ENCODE measurements at places on chromosomes 13 and 19.

DNA sequence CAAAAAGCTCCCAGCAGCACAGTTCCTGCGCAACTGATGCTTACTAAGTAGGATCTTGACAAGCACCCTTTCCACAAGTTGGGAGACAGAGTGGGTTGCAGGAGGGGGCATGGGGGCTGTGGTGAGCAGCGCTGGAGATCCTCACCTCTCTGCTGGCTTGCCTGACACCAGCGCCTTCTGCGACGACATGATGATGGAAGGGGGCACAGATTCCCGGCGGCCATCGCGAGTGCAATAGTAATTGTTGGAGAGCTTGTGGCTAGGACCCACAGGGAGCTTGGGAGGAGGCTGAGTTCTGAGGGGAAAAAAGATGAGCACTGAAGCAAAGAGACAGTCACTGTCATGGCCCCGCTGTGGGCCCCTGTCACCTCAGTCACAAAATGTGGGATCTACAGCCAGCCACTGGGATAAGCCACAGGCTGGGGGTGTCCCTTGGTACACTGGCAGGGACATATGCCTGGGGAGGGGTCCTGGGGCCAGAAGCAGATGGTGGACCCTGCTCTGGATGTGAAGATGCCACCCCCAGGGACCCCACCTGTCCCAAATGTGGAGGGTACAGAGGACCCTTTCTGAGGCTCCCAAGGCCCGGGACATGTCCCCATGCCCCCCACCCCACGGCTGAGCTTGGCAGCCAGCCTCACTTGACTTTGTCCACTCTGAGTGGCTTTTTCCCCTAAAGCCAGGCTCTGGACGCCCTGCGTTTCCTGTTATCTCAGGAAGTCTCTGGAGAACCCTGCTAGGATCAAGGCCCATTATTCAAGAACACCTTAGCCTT, 4.6 kb downstream of the NDUFA7 start:
- no peak for DNase-seq

DNA sequence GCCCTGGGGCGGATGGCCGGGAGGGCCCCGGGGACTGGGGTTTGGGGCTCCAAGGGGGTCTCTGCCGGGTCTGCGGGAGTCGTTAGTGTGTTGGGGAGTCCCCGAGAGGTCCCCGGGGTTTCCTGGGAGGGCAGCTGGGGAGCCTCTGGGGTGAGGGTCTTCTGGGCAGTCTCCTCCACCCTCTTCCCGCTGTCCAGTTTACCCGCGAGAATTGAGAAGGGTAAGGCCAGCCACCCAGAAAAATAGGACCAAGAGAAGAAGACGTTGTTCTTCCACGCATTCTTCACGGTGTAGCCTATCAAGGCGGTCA, 1.0 kb upstream of the ETFB start:
- no peak for DNase-seq

GRCh38 chr13:23778879-23779278, 110.3 kb downstream of the MIPEP start:
- DNase-seq, result no peak

DNA sequence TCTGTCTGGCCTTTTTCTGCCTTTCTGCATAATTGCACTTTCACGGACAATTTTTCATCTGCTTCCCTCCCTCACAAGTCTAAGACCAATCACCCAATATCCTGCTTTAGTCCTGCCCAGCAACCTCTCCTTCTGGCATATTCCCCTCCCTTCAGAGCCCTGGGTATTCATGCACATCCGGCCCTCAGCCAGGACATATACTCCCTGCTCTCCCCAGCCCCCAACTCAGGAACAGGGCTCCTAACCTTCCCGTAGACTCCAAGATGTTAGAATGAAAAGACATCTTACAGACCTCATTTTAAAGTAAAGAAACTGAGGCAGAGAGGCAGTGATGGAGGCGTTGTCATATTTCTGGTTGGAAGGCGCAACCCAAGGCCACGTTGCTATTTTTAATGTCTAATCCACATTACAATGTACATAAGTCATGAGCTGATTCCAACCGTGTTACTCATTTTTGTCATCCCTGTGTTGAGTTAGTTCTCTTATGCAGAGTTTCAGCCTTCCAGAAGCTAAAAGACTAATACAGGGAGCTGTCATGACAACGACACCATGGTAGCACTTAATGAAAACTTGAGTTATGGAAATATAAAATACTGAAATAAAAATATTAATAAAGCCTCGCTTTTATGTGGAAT, 209.2 kb downstream of the TSHZ3 start:
- no peak for DNase-seq

DNA sequence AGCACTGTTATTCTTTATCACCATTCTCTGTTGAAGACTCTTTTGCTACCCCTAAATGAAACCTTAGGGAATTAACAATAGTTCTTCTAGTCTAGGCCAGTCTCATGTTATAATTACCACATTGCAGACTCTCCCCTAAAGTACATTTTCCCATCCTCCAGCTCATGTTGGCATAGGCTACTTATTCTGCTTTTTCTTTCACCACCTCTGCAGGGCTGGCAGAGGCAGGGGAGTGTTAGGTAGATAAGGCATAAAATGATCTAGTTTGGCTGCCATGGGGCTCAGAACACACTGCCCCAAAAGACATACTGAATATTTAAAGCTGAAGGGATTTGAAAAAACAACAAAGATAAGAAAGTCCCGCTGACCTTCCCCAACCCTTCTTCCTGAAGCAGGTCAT, 82.7 kb upstream of the RFC3 start:
- no peak for DNase-seq

GRCh38 chr13:109026266-109026665, 396.9 kb downstream of the MYO16 start:
- DNase-seq, result no peak

DNA sequence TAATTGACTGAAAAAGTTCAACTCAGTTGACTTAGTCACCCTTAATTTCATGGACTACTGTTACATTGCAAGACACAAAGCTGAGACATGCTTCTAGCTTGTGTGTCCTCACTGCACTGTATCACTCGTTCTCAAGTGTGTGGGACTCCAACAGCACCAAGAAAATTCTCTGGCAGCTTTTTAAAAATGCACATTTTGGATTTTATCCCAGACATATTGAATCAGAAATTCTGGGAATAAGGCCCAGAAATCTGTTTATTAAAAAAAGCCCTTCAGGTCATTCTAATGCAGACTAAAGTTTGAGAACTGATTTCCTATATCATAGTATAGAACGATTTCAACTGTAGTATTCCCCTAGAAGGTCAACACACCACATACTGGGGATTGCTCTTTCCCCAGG, 1485.3 kb downstream of the PCDH9 start:
- DNase-seq, result no peak

GRCh38 chr19:33343301-33343700, 30.2 kb upstream of the CEBPG start:
- no peak for DNase-seq

DNA sequence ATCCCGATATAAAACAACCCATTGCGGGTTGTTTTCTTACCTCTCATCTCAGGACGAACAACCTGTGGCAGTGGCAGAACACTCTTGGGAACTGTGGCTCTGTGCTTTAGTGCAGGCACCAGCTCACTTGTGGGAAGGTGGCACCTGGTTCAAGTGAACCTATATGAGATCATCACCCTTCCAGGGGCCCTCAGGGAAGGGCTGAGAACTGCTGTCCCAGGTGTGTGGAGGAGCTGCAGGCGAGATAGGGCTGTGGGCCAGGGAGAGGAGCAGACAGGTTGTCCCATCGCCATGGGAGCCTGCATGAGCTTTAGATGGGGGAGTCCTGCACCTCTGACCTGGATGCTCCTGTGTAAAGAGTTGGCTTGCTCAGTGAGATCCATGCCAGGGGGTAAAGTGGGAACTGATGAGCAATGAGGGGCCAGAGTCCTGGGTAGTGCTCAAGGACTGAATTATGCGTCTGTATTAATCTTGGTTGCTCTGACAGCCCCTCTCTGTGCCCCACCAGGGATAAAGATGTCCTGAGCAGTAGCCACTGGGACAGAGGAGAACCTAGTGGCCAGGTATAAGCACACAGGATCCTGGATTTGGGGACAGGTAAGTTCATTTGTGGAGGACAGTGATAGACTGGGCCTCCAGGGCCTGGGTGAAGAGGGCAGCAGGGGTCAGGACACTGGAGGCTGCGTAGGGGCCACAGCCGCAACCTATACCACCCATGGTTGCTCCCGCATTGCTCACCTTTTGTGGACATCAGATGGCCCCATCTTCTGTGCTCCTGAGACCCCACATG, 8.7 kb downstream of the CEACAM4 start:
- no peak for DNase-seq

GRCh38 chr19:2171349-2172145, 7.8 kb downstream of the DOT1L start:
- peak; percentile 6 for DNase-seq

DNA sequence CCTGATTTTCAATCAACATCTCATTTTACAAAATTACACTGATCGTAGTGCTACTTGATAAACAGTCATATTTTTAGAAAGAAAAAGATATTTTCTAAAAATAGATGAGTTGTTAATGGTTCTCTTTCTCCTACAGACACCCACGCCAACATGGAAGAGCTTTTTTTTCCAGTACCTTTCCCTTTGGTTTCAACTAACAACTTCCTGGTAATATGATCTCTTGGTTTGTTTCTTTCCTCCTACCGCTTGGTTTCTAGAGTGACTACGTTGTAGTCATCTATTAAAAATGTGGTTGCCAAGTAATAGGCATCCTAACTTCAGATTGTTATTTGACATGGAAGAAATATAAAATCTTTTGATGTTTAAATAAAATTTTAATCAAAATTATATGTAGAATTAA, 189.0 kb downstream of the LACC1 start:
- peak; percentile 27 for DNase-seq

DNA sequence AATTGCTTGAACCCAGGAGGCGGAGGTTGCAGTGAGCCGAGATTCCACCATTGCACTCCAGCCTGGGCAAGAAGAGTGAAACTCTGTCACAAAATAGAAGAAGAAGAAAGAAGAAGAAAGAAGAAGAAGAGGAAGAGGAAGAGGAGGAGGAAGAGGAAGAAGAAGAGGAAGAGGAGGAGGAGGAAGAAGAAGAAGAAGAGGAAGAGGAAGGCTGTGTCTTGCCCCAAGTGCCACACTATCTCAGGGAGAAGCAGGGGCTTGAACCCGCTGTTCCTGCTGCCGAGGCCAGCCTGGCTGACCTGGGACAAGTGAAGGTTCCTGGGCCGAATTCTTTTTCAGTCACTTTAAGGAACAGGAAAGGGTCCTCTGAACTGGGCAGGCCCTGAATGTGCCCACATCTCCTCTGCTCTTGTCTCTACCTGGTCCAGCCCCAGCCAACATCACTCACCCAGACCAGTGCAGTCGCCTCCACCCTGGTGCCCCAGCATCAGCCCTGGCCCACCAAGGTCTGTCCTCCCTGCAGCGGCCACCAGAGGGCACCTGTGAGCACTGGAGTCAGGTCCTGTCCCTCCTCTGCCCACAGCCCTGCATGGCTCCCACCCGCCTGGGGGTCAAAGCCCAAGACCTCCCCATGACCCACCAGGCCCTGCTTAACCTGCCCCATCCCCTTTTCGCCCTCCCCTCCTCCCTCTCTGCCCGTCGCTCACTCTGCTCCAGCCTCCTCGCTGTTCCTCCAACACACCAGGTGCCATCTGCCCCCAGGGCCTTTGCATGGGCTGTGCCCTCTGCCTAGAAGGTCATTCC, 20.0 kb downstream of the TICAM1 start:
- DNase-seq, result peak; percentile 95

GRCh38 chr13:57409121-57409520, 222.4 kb upstream of the PCDH17 start:
- no peak for DNase-seq

- DNase-seq, result no peak
These were observed 19.7 kb downstream of the ZNF567 start for GRCh38 chr19:36707134-36707533.

DNA sequence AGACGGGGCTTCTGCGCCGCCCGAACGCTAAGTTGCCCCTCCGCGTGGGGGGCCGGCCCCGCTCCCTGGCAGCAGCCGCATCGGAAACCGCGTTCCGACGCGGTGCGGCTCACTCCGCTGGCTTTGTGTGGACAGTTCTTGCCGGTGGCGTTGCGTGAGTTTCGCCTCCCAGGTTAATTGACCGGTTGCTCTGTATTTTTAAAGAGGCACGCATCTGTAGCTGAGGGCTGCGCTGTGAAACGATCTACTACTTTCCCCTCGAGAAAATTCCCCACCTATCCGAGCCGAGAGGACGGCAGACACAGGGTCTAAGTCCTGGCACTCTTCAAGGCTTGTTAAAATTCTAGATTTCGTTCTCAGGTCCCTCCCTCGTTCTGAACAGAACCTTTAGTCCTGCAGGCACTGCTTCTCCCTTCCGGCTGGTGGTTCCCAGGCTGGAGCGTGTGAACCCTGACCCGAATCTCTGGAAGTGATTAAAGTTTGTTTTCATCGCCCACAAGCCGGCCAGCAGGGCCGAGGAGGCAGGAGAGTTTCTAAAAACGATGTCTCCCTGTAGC, 933 bp downstream of the ARHGEF7 start:
- no peak for DNase-seq

DNA sequence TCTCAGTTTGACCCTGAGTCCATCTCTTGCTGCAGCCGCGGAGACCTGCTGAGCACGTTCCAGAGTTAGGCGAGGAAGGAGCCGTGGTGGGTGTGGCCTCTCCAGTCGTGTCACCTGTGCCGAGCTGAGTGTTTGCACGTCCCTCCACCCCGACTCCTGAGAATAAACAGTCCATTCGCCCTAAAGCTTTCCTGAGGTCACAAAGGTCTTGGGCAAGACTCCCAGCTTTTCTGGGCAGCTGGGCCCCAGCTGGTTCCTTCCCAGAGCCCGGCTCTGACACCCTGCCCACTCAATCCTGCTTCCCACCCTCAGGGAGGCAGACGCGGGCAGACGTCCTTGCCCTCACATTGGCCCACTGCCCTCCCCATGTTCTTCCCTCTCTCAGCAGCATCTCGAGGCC, 142.2 kb downstream of the KCTD15 start:
- no peak for DNase-seq

DNA sequence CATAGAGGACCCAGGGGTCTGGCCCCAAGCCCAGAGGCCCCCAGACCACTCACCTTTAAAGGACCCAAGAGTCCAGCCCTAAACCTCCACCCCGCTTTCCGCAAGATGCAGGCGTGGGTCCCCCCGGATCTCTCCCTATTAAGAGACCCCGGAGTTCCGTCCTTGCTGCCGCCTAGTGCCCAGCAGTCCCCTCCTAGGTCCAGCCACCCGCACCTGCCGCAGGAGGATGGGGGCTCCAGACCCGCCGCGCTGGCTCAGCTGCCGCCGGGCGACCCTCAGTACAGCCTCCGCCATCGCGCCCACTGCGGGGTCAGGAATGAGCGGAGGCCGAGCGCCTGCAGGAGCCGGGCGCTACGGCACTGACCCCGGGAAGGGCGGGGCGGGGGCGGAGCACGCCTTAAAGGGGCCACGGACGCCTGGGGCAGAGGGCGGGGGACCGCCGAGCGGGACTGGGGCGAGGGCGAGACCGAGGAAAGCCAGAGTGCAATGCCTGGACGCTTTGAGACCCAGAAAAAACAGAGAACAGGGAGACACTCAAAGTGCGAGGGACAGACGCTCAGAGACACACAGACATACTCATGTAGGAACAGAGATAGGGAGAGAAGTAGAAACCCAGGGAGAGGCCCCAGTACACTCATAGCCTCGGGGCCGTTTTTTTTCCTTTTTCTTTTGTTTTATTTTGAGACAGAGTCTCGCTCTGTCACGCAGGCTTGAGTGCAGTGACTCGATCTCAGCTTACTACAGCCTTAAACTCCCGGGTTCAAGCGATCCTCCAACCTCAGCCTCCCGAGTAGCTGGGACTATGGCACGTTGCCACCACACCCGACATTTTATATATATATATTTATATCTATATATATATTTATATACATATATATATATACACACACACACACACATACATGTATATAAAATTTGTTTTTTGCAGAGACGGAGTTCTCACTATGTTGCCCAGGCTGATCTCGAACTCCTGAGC, at the start of gene ETHE1:
TSS of gene ETHE1 (minus strand) at position 318 of the 976 bp plus-strand sequence. CDS start at position 294, 24 bp downstream.
- DNase-seq, result peak; percentile 86

GRCh38 chr19:12727745-12728433, 4.2 kb upstream of the TNPO2 start:
- DNase-seq, result no peak

All from OCI-M1 (cell line).